ENCODE measurements at places on chromosomes 6 and 20. TPM values are rescaled to one million over a fixed set of nuclear protein-coding genes. Genes with fewer than 3 reads are reported as not detected.

DNA sequence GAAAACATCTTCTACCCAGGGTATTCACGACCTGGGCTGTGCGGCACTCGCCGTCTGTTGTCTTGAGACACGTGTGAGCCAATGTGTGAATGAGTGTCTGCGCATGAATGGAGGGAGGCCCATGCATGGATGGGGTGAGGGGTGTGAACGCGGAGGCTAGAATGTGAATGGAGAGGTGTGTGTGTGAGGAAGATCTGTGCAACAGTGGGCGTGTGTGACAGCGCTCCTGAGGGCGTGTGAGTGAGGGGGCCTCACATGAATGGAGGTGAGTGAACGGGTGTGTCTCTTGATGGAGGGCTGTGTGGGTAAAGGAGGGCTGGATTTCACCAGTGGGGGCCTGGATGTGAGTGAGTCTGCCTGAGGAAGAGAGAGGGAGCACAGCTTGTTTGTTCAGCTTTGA is 146.0 kb downstream of the LRFN2 start:
- no peak for DNase-seq

DNA sequence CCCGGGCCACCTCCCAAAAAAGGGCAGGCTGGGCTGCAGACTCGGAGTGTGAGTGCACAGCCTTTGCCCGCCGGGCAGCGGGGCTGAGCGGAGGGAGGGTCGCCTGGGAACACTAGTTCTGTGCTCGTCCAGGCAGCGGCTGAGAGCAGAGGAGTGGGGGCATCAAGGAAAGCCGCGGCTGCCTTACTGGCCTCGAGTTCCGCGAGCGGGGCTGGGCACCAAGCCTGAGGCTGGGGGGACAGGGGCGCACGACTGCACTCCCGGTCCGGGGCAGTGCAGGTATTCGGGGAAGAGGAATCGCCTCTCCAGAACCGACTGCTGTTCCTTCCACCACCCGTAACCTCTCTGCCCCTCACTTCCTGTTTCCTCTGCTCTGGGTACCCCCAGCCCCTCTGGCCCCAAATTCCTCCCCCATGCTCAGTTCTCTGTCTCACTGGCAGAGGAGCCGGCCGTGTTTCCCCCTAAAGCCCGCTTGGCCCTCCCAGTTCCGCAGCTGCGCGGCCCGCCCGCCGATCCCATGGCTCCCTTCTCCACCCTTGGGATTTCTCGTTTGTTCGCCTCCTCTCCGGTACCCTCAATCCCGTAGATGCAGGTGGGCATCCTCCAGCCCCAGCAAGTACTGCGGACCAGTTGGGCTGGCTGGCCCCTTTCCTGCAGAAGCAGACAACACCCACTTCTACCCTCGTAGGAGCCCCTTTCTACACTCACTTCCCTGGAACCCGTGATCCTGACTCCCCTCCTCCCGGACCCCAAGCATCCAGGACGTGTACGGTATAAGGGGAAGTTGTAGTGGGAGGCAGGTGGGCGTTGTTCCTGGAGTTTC is 5.1 kb downstream of the RING1 start:
- DNase-seq = no peak

DNA sequence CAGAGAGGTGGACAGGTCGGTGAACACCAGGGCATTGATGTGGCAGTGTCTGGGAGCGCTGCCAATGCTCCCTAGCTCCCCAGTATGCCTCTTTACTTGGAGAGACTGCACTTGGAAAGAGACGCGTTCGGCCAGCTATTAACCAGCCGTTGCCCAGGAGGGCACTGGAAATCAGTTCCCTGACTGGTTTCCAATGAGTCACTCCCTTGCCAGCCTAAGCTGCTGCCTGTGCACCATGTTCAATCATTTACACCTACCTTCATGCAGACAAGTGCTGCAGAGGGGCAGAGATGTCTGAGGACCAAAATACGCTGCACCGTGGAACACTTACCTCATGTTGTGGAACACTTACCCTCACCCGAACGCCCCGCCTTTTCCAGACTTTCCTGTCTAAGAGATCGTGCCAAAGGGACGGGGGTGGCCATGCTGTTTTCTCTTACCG is 151.6 kb downstream of the SOBP start:
- no peak for DNase-seq

CLDN20 gene
- not detected for total RNA-seq

C6orf141 gene
- total RNA-seq = 0.68 TPM
